ENCODE measurements at places on chromosomes 16 and 17.

GRCh38 chr16:85449885-85450245 is 163.3 kb upstream of the GSE1 start:
- no peak for DNase-seq

DNA sequence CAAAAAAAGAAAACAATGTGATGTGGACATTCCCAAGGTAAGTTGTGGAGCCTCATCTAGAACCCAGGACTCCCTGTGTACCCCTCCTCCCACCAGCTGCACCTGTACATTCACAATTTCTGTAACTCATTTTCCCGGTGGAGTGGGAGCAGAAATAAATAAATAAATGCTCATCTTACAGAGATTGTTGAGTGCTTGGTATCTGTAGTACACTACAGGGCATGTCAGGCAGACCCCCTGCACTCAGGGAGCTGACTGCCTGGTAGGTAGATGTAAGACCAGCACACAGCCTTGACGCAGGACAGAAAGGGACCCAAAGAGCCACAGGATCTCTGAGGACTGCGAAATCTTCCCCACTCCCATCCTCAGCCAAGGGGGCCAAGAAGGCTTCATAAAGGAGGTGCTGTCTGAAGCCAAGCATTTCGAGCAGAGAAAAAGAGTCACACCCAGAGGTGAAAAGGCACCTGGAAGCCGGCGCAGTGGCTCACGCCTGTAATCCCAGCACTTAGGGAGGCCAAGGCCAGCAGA is 6.5 kb downstream of the EIF1 start:
- DNase-seq: no peak

DNA sequence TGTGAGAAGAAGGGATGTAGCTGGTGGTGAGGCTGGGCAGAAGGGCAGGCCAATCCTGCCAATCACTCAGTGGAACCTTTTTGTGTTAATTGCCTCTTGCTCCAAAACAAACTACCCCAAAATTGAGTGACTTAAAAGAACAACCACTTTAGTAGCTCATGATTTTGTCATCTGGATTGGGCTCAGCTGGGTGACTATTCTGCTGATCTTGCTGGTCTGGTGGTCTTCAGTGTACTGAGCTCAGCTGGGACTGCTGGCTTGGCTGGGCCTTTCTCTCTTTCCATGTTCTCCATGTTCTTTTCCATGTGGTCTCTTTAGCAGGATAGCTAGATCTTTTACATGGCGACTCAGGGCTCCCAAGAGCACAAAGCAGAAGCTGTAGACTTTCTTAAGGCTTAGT is 37.7 kb upstream of the SDK2 start:
- DNase-seq: no peak

- DNase-seq: no peak
Observed at GRCh38 chr17:57154921-57155320, 69.9 kb downstream of the AKAP1 start.

DNA sequence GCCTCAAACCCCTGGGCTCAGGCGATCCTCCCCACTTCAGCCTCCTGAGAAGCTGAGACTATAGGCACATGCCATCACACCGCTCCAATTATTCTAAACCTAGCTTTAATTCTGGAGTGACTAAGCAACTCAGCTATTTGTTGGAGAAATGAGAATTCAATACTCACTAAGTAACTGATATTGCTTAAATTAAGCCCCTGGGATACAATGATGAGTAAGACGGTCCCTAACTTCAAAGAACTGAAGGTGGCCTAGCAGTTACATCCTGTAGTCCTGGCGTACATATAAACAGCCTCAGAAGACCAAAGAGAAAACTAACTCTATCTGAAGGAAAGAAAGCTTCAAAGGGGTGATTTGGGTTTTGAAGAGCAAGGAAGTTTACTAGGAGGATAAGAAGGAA is 25.0 kb downstream of the XPO6 start:
- peak; percentile 49 for DNase-seq

GRCh38 chr17:8147805-8148404 is 4.3 kb downstream of the PER1 start:
- no peak for DNase-seq

GRCh38 chr17:20141198-20141972 is 132.2 kb downstream of the SPECC1 start:
- DNase-seq: no peak

- DNase-seq: no peak
Observed at GRCh38 chr17:31583772-31584356, 192.4 kb downstream of the RAB11FIP4 start.

GRCh38 chr16:84663433-84664101 is 15.3 kb downstream of the KLHL36 start:
- DNase-seq: no peak

DNA sequence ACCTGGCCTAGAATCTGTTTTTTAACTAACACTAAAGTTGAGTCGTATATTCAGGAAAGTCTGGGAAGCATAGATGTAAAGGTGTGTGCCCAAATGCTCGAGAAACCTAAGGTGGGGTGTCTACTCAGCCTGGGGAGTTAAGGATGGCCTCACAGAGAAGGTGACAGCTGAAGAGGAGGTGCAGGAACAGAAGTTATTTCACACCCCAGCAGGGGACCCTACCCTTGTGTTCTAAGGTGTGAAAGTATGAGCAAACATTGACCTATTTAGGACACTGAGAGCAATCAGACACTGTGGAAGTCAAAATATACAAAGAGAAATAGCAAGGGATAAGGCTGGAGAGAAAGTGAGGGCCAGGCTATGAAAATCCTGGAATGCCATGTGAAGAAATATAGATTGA is 49.0 kb upstream of the DHX40 start:
- DNase-seq: no peak

- DNase-seq: no peak
Observed at GRCh38 chr17:82974136-82974952, 105.1 kb upstream of the METRNL start.

- no peak for DNase-seq
Observed at GRCh38 chr16:86364653-86365380, 145.5 kb upstream of the FOXF1 start.

DNA sequence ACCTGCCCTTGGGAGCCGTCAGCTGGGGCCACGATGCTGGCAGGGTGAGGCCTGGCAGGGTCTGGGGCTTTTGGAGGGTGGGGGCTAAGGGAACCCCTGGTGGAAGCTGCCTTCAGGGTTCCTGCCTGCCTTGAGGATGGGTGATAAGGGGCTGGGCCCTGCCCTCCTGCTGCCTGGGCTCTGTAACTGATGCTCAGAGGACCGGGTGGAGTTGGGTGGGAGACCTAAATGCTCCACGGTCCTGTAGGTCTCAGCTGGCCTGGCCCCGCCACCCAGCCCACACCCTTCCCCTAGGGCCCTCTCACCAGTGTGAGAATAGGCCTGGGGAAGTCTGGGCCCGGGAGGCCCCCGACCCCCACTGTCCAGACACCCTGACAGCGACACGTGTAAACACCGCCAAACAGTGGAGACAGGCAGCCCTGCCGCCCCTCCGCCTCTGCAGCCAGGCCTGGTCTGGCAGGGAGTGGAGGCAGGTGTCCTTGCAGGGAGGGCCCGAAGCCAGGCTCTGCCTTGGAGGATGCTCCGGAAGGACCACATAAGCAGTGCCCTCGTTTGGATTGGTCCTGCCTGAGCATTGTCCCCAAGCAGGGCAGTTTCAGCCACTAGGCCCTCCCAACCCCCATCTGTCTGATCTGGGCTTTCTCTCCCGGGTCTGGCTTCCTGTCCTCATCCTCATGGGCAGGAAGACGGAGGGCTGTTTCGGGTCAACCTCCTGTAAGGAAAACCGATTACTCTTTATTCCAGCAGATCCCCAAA is 6.5 kb upstream of the BAHCC1 start:
- peak; percentile 10 for DNase-seq

DNA sequence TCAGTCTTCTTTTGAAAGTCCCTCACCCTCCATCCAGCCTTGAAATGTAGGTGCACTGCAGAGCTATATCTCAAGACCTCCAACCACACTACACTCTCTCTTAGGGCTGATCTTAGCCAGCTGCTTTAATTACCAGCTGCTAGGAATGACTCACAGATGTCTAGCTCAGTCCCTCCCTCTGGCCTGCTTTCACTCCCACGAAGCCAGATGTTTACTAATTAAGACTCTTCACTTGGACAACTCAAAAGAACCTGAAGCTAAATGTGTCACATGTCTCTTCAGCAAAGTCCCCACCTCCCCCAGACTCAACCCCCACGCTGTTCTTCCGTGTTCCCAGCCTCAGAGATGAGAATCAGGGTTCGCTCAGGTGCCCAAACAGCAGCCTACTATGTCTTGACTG is 2.6 kb downstream of the GTF3C1 start:
- peak; percentile 78 for DNase-seq

DNA sequence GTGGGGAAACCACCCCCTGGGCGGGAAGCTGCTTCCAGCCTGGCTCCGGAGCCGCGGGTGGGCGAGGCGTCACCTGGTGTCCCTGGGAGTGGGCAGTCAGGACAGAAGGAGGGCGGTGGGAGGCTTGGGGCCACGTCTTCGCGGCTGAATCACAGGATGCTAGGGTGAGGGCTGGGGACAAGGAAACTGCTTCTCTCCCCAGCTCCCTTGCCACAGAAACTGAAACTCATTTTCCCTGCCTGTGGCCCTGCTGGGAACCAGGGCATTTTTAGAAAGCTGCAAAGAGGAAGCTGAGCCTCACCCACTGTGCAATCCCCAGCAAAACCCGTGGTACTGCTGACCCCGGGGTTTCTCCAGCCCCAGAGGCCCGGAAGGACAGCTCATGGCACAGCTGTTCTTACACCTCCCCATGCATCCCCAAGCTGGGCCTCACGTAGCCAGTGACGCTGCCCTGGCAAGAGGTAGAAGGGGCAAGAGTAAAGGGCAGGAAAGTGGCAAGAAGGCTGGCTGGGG is 8.2 kb downstream of the RHBDF2 start:
- peak; percentile 91 for DNase-seq

DNA sequence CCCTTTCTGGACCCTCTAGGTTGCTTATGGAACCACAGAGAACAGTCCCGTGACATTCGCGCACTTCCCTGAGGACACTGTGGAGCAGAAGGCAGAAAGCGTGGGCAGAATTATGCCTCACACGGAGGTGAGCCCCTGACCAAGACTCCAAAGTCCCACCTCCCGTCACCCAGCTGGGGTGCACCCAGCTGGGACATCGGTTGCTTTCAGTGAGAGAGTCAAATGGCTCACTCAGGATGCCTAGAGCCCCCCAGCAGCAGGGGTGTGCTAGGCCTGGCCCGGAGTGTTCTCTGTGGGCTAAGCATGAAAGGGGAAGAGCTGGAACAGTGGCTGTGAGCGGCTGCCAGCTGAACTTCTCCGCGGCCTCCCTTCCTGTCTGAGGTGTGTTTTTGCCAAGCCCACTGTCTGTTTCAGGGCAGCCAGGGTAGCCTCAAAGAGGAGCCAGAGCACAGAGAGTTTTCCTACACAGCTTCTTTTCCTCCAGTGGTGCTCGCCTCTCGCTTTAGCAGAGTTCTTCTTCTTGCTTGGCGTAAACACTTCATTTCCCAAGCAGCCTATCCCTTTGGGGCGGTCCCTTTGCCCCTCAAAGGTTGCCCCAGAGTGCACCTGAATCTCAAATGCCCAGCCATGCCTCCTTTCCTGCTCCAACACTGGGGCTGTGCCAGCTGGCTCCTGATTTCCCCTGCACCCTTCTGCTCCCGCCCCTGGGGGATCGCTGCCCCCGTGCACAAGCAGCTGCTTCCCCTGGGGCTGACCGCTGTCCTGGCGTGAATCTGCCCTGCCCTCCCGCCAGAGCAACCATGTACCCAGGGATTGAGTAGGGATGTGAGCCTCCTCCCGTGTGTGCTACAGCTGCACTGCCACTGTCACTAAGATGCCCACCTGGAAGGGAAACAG is 2.6 kb upstream of the CHAD start:
- no peak for DNase-seq

GRCh38 chr17:51995797-51996403 is 162.6 kb downstream of the CA10 start:
- no peak for DNase-seq

- peak; percentile 22 for DNase-seq
Observed at GRCh38 chr16:89670496-89671431, 13.1 kb downstream of the SPATA33 start.

GRCh38 chr16:58458606-58459343 is 41.2 kb upstream of the NDRG4 start:
- DNase-seq: no peak

DNA sequence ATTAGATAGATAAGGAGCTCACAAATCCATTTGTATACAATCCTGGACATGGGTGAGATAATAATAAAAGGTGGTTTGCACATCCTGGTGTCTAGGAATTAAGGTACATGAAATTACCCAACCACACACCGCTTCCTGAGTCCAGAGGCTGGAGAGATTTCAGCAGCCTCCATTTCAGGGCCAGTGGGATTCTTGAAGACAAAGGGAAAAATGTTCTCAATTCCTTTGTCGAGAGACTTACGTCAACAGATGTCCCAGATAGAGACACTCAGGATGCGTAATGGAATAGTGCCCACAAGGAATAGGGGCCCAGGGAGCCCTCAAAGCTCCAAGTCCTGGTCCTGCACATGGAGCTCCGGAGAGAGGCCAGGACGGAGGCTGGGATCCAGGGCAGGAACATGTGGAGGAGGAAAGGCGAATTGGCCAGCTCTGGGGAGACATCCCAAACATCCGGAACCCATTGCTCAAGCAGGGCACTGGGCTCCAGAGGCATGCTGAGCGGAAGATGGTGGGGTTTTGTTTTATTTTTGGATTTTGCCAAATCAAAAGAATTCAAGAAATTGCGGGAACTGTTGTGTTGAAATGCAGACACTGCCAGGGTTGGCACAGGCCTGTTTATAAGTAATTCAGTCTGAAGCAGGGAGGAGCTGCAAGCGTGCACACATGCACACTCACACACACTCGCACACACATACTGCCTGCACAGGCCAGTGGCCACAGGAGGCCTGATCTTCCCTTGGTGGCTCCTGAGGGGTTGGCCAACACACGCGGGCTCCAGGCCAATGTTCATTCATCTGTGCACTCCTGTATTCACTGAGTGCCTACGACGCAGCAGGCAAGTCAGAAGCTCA is 97.2 kb downstream of the NOG start:
- no peak for DNase-seq

DNA sequence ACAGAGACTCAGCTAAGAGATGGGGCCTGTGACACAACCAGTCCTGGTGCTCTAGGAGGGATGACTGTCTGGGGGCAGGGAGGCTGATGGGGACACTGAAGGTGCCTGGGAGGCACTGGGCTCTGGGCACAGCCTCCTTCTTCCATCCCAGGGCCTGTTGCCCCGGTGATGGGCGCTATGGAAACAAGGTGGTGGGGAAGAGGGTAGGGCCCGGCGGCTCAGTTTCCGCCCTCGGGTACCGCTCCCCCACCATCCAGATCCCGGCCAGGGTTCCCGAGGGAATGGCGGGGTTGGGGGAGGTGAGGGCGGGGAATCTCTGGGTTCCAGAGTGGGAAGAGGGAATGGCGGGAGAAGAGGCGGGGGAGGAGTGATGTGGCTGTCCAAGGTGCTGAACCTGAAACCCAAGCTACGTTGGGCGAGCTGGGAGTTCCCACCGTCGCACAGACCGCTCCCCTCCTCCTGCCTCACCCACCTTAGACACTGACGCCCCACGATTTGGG is 981 bp downstream of the KCNH4 start:
- DNase-seq: peak; percentile 28

DNA sequence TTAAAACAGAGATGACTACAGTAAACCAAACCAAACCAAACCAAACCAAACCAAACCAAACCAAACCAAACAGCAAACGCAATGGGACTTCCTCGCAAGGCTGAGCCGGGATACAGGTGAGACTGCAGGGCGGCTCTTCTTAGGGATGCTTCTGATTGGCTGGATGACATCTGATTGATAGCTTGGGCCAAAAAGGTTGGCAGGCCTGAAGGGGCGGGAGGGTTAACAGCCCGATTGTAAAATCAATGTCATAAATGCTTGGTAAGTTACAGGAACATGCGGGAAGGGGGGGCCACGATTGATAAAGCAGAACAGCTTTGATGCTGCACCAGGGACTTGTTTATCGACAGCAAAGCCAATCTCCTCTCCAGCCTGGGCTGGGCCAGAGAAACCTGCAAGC is 86.1 kb downstream of the ZFHX3 start:
- DNase-seq: no peak

GRCh38 chr17:1067282-1067956 is 70.5 kb downstream of the TIMM22 start:
- peak; percentile 87 for DNase-seq
